ENCODE measurements at places on chromosomes 1 and 21. TPM values are rescaled to one million over a fixed set of nuclear protein-coding genes. Genes with fewer than 3 reads are reported as not detected.

DNA sequence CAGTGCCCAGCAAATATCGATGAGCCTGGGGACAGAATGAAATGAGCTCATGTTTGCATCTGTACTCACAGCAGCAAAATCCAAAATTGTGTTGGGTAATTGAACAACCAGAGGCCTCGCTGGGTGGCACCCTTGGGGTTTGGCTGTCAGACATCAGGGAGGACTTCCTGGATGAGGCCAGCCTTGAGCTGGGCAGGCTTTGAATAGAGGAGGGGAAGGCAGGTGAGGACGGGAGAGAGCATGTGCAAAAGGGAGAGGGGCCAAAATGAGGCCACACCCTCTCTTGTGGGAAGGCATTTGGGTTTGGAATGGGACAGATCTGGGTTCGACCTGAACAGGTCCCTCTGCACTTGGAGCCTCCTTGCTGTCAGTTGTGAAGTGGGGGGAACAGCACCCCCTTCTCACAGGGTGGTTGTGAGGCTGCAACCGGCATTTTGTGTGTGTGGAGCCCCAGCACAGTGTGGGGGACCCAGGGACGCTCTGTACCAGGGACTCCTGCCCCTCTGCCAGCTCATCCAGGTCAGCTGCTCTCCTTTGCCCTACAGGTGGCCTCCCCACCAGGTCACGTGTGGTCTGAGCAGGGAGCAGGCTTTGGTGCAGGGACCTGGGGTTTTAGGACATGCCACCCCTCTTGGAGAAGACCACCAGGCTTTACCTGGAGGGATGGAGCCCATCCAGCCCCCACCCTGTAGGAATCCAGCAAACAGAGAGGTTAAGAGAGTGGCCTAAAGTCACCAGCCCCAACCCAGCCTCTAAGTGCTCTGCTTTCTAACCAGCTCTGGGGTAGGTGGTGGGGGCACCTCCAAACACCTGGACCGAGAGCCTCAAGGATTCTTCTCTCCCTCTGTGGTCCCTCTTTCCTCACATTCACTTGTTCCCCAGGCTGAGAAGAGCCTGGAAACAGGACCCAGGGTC lies 521.8 kb downstream of the PTPRU start:
- peak; percentile 73 for DNase-seq

DNA sequence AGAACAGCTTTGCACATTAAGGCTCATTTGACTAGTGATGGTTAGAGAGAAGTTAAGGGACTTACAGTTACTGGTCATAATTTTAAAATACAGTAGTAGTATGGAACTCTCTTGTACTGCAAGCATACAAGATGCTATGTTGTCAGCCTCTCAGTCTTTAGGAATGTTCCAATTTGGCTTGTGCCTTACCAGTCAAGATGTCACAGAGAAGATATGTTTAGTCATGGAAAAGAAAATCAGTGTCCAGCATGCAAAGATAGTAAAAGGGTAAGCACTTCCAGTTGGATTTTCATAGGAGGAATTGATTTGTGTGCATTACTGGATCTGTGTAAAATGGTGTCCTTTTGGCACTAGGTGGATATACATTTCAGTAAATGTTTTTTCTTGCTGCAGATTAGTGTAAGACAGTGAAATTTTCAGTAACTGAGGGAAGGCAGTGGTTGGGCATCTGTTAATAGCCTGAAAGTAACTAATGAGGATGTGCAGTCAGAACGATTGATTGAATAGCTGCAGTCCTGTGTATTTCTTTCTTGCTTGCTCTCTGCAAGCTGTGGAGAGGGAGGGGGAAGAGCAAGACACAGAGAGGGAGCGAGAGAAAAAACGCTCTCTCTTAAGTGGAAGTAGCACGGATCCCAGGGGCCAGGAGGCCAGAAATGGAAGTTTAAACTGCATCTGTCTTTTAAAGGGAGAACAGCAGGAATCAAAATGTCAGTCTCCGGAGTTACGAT lies 108.2 kb downstream of the CLEC20A start:
- DNase-seq = no peak

- DNase-seq = no peak
These were observed 3.2 kb downstream of the GSTM2 start for GRCh38 chr1:109671067-109671466.

GRCh38 chr1:155457266-155457665 lies 105.3 kb downstream of the ASH1L start:
- no peak for DNase-seq

- DNase-seq = no peak
These were observed 7.3 kb downstream of the NIBAN1 start for GRCh38 chr1:184966989-184967388.

- no peak for DNase-seq
These were observed 34.7 kb downstream of the S100A10 start for GRCh38 chr1:151958959-151959358.

- no peak for DNase-seq
These were observed 497 bp downstream of the FBXO44 start for GRCh38 chr1:11654939-11655808.

- DNase-seq = no peak
These were observed 105.5 kb downstream of the HHAT start for GRCh38 chr1:210434223-210434622.

- DNase-seq = no peak
These were observed 20.9 kb upstream of the GPR153 start for GRCh38 chr1:6281511-6282402.

GRCh38 chr1:161069731-161070270 lies at the start of gene ARHGAP30:
Gene ARHGAP30 (minus strand): TSS chr1:161069891. CDS start chr1:161069624, 267 bp downstream.
- no peak for DNase-seq

MATN1 gene
- 0.39 TPM for total RNA-seq

NR1I3 gene
- not detected for total RNA-seq

CYYR1 gene
- 4.7 TPM for total RNA-seq

- no peak for DNase-seq
These were observed 34.0 kb upstream of the SSX2IP start for GRCh38 chr1:84724128-84724860.

GRCh38 chr1:183443011-183443410 lies 24.8 kb upstream of the NMNAT2 start:
- no peak for DNase-seq

CXADR gene
- total RNA-seq = 0.11 TPM

DNA sequence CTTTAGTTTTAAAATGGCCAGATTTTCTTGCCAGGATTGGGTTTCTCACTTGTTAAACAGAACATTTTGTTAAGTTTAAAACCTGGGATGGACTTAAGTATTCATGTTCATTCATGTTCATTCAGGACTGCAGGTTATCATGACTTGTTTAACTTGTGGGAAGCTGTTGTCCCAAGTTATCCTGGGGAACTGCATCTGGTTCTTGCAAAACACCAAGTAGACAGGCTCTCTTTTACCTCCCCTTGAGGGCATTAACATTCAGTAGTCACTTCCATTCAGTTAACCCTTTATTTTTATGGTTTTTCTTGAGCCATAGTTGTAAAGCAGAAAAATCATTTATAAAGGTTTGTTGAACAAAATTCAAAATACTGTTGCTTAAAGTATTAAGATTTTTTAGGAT lies 8.1 kb downstream of the SOD1 start:
- no peak for DNase-seq

TMEM35B gene
- total RNA-seq = 20.5 TPM

GCSAML gene
- total RNA-seq = not detected

IFNAR1 gene
- 42.7 TPM for total RNA-seq

PLEKHN1 gene
- total RNA-seq = 0.21 TPM

GRCh38 chr1:167762061-167762746 lies 40.4 kb downstream of the MPZL1 start:
- DNase-seq = no peak

DNA sequence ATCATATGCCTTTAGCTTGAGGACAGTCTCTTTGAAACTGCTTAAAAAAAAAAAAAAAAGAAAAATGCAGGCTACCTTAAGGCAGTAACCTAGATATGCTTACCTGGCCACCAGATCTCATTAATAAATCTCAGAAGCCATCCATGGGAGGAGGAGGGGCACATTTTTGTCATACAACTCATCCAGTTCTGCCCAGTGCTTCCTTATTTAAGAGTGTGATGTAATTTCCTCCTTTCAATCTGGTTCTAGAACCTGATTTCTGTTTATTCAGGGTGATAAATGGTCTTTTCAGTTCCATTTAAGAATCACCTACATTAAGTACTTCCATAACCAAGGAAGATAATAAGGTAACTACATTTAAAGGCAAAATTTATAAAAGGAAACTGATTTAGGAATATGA lies 6.1 kb downstream of the ERRFI1 start:
- no peak for DNase-seq

DNA sequence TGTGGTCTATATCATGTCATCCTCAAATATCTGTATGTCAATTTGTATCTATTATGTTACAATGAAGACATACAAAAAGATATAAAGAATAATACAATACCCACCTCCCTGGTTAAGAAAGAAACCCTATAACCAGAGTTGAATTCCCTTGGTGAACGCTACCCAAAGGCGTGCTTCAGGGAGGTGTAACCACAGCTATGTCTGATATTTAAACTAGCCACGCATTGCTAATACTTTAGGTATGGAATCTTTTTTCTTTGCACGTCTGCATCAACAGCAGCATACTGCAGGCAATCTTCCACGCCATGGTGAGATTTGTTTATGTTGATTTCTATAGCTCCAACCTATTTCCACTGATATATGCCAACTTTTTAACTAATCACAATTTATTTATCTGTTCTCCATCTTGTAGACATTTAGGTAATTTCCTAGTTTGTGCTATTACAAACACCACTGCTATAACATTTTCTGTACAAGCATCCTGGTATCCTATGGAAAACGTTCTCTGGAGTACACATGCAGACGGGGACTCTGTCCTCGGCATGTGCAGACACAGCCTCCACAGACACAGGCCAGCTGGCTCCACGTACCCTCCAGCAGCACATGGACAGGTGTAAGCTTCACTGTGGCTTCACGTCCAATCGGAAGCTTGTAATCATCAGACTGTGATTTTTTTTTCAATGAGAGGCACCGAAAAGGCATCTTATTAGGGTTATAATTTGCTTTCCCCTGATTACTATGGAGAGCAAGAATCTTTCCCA lies 58.5 kb downstream of the HSF2BP start:
- DNase-seq = no peak

DNA sequence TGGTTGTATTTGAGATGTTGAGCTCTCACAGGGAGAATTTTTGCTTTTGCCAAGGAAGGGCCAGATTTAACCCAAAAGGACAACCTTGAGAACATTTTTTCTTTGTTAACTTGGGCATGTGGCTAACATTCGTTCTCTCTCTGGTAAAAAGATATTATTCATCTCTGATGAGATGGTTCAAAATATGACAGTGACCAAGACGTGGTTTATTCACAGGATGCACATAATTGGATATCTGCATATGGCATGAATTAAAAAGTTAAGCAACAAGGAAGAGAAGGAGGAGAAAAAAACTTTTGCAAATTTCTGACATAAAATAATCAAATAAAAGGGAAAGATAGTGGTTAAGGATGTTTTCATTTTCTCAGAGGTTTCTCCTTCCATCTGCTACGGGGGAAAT lies 43.1 kb upstream of the BCL10 start:
- no peak for DNase-seq

GRCh38 chr1:109253803-109254620 lies 4.7 kb downstream of the CELSR2 start:
- DNase-seq = no peak

- DNase-seq = no peak
These were observed 253.5 kb downstream of the AKT3 start for GRCh38 chr1:243596431-243597062.

- DNase-seq = no peak
These were observed 24.2 kb upstream of the CD34 start for GRCh38 chr1:207935166-207935583.

MANEAL gene
- 5.2 TPM for total RNA-seq

GRCh38 chr1:175148068-175148467 lies 44.5 kb downstream of the KIAA0040 start:
- DNase-seq = no peak

DNA sequence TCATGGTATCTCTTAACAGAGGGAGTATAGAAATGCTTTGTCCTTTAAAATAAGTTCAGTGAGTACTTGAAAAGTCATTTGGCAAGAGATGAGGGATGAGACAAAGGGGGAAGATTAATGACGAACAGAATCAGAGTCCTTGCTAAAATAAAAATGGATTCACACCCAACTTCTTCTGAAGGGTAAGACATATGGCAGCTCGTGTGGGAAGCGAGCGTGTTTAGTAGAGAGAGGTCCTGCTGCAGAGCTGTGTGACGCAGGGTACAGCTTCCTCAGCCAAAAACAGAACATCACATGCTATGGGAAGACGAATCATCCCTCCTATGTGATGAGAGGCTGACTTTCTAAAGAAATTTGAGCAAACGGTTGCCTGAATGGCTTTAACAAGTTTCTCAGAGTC lies 158.5 kb upstream of the LMO4 start:
- DNase-seq = no peak

DNA sequence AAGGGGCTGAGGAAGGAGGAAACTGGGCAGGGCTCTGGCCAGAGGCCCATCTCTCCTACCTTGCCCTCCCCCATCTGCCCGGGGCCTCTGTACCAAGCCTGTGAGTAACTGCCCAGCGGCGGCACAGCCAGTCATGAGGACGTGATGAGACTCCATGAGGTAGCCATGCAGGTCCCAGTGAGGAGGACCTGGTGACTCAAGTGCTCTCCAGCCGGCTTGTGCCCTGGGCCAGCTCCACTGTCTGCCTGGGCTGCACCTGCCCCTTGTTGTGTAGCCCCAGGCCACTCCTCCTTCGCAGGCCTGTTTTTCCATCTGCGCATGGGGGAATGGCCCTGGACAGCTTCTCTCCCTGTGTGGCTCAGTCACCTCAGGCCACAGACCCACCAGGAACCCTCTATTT lies 42.0 kb upstream of the PADI1 start:
- DNase-seq = peak; percentile 77

DNA sequence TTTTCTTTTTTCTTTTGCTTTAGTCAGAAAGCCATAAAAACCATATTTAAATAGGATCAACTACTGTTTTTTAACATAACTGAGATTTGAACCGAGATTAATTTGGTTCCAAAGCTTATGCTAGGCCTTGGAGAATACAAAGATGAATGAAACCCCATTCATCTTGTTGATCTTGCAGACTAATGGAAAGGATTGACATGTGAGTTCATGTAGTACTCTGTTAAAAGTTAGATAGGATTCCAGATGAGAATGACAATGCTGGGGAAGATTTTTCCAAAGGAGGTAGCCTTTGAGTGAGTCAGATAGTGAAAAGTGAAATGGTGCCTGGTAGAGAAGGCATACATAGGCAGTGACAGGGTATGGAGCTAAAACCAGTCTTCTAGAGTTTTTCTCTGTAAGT lies 22.7 kb downstream of the RBM15 start:
- no peak for DNase-seq

All from osteocyte (in vitro differentiated cells).